HS-5 (cell line): ENCODE measurements at places on chromosomes 11 and 22.

DNA sequence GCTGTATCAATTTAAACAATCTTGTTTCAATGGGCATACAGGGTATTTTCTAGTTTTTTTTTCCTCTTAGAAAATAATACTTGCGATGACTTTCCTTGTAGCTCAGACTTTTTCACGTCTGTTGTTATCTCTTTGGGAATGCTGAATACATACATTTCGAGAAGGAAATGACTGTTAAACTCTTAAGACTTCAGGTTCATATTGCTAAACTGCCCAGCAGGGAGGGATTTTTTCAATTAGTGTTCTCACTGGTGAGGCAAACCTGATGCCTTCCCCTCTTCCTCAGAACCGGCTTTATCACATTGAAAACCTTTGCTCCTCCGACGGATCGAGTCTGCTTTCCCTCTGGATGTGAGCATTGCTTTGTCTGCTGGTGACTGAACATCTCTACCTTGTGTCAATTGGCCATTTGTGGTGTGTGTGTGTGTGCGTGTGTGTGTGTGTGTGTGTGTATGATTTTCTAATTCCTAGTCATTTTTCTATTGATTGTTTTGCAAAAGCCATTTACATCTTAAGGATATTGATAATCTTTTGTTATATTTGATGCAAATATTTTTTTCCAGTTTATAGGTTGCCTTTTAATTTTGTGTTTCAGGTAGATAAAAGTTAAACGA, 6.6 kb downstream of the NEAT1 start:
- peak; percentile 77 for DNase-seq

DNA sequence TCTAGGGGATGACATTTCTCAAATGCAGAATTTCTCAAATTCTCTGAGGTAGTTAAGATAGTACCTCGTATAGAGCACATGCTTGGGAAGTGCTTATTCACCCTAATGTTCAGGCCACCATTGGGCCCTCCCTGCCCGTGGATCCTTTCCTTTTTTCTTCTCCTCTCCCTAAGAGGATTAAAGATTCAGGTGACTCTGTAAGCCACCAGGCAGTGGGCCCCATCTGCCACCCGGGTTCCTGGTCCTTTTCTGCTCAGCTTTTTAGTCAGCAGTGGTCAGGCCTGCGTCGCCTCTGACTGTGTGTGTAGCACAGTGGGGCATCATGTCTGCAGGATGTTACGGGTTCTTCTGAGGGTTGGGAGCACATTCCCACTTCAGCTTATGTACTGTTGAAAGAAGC, 7.2 kb downstream of the CEP164 start:
- DNase-seq: no peak

- no peak for DNase-seq
Observed at GRCh38 chr11:2891326-2892214, 6.0 kb upstream of the CDKN1C start.

GRCh38 chr11:1082728-1083620, 8.3 kb downstream of the MUC2 start:
- no peak for DNase-seq

- no peak for DNase-seq
Observed at GRCh38 chr11:1773131-1773993, 9.6 kb upstream of the CTSD start.

GRCh38 chr11:123525511-123525918, 95.4 kb downstream of the GRAMD1B start:
- no peak for DNase-seq

- no peak for DNase-seq
Observed at GRCh38 chr11:72624496-72625201, 49.6 kb downstream of the PDE2A start.

DNA sequence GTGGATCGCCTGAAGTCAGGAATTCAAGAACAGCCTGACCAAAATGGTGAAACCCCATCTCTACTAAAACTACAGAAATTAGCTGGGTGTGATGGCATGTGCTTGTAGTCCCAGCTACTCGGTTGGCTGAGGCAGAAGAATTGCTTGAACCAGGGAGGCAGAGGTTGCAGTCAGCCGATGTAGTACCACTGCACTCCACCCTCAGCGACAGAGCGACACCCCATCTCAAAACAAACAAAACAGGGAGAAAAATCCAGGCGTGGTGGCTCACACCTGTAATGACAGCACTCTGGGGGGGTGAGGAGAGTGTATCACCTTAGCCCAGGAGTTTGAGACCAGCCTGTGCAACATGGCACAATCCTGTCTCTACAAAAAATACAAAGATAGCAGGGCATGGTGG, 802.3 kb upstream of the ARHGAP42 start:
- DNase-seq: no peak

GRCh38 chr11:16960250-16960649, 54.0 kb downstream of the PLEKHA7 start:
- no peak for DNase-seq

DNA sequence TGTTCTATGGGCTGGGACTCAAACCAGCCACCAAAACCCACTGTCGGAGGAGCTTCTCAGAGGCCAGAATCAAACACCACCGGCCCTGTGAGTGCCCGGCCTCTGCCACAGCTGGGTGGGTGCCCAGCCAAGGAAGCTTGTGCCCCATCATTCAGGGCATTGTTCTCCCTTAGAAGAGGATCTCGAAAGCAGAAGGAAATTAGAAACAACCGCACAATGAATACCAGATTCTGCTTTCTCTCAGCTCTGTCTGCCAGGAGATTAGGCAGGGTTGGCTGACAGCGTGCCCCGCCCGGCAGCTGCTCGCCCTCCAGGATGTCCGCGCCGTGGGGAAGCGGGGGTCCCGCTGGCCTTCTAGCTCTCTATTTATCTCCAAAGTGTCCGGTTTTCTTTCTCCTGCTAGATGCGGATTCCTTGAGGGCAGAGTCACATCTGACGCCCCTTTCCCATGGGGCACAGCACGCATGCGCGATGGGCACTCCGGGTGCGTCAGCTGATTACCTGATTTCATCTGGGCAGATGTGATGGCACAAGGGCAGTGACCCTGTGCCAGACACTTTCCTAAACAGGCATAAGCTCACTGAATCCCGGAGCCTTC, 25.5 kb downstream of the SCGB1A1 start:
- no peak for DNase-seq

- no peak for DNase-seq
Observed at GRCh38 chr22:45233827-45234226, 6.9 kb downstream of the KIAA0930 start.

DNA sequence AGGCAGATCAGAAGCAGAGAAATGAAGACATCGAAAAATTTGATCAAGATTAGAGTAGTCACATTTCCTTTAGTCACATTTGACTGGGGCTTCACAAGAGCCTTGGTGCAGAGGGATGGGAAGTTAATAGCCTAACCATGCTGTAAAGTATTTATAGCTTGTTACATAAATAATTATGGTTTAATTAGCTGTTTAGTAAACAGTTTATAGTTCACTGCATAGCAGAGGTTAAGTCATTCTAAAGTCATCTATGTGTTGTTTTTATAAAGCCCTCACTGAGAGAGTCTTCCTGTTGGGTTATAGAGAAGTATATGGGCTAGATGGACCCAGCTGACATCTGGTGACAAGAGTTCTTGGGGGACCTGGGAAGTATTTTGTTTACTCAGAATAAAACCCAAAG, 47.1 kb downstream of the INSC start:
- DNase-seq: no peak

- DNase-seq: no peak
Observed at GRCh38 chr22:26941896-26942636, 284.7 kb downstream of the MIAT start.

GRCh38 chr11:31478223-31478590, 31.2 kb downstream of the IMMP1L start:
- no peak for DNase-seq

DNA sequence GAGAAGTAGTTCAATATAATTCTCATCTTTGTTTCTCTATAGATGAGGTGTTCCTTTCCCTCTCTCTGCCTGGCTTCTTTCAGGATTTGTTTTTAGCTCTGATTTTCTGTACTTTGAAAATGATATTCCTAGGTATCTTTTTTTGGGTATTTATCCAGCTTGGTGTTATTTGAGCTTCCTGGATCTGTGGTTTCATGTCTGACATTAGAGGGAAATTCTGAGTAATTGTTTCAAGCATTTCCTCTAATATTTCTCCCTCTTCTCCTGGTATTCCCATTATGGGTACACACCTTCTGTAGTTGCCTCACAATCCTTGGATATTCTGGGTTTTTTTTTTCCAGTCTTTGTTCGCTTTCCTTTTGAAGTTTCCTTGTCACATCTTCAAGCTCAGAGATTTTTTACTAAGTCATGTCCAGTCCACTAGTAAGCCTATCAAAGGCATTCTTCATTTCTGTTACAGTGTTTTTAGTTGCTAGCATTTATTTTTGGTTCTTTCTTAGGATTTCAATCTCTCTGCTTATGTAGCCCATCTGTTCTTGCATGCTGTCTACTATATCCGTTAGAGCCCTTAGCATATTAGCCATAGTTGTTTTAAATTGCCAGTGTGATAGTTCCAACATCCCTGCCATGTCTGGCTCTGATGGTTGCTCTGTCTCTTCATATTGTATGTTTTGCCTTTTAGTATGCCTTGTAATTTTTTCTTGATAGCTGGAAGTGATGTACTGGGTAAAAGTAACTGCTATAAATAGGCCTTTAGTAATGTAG, 5.8 kb downstream of the CCDC81 start:
- DNase-seq: no peak

GRCh38 chr11:111402411-111402810, 23.3 kb upstream of the POU2AF1 start:
- no peak for DNase-seq

- DNase-seq: no peak
Observed at GRCh38 chr11:125105926-125106325, 5.5 kb downstream of the TMEM218 start.

GRCh38 chr22:45351956-45352355, 42.2 kb downstream of the FAM118A start:
- DNase-seq: no peak

DNA sequence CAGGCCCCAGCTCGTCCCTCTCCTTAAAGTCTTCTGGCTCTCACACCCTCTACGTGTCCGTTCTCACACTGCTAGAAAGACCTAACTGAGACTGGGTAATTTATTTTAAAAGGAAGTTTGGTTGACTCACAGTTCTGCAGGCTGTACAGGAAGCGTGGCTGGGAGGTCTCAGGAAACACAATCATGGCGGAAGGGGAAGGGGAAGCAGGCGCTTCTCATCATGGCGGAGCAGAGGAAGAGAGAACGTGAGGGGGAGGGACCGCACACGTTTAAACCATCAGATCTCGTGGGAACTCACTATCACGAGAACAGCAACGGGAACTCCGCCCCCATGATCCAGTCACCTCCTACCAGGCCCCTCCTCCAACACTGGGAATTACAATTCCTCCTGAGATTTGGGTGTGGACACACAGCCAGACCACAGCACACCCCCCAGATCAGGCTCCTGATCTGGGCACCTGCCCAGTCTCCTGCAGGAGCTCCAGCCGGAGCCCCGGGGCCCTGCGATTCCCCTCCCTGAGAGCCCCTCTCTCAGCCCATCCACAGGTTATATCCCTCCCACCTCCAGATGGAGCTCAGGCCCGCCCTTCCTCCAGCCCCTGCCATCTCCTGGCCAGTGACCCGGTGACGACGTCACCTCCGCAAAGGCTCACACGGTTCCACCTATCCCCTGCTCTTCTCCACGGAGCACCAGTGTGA, 170.2 kb downstream of the BRD1 start:
- DNase-seq: no peak

- DNase-seq: no peak
Observed at GRCh38 chr11:66045177-66045639, 3.8 kb downstream of the GAL3ST3 start.
